IPS DF 6.9 (cell line): ENCODE measurements at places on chromosomes 3 and 15.

- no peak for DNase-seq
Observed at GRCh38 chr3:29324180-29324651, 43.3 kb downstream of the RBMS3 start.

- DNase-seq, result no peak
Observed at GRCh38 chr3:148102156-148102555, 595.5 kb upstream of the AGTR1 start.

DNA sequence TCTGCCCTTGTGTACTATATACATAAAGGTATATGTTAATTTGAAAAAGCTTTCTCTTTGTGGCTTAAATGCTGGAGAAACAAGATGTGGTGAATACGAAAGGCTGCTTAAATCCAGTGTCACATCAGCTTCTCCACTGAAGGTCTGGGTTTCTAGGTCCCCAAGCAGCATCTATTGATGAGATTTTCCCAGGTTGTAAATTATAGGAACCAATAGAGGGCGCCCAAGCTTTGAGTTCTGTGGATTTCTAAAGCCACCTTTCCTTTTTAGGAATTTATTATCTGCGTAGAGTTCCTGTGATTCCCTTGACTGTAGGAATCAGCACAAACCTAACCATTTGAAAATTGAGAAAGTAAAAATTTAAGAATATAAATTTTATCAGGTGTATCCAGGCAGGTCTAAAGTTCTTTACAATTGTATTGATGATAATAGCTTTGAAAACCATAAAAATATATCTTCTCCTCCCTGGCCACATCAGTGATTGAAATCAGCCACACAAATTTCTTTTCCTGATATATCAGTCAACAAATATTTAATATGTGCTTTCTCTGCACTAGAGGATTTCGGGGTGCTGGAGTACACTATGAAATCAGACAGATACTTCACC lies 88.3 kb upstream of the ADAMTSL3 start:
- DNase-seq, result peak; percentile 47

- DNase-seq, result no peak
Observed at GRCh38 chr15:53126144-53126543, 336.0 kb upstream of the ONECUT1 start.

DNA sequence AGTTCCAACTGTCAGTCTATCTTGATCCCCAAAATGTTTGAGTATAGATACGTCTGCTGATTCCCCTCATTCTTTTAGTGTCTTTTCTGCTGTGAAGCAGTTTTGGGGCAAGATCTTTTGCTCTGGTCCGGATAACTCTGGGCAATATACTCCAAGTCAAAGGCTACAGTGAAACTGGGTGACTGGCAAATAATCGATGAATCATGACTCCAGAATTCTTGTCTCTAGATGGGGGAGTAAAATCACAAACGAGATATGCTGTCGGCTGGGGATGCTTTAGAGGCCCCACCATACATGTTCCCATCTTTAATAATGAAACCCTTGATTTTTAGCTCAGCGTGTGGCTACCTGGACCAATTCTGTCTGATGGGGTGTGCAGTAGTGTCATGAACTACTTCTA lies 76.5 kb downstream of the KLF13 start:
- DNase-seq, result no peak

DNA sequence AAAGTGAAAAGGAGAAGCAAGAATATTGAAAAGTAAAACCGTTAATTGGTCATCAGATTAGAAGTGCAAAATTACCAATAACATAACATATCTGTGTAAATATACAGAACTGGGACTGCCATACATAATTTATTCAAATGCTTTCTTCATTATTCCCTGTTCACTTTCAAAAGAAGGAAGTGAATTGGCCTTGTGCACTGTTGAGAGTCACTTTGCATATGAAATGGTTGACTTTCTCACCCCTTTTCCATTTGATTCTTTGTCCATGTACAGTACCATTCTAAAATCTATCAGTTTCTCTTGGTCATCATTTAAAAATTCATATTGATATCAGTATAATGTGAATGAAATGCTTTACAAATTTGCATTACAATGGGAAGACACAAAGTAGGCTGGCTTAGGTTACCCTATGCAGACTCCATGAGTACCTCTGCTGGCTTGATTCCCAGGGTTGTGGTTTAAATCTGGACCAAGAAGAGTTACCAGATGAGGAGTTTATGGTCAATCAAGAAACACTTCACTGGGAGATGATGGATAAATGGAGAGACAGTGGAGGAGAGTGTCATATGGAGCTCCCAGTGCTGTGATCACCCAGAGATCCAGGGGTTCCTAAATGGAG lies 210.9 kb upstream of the TOPAZ1 start:
- no peak for DNase-seq

DNA sequence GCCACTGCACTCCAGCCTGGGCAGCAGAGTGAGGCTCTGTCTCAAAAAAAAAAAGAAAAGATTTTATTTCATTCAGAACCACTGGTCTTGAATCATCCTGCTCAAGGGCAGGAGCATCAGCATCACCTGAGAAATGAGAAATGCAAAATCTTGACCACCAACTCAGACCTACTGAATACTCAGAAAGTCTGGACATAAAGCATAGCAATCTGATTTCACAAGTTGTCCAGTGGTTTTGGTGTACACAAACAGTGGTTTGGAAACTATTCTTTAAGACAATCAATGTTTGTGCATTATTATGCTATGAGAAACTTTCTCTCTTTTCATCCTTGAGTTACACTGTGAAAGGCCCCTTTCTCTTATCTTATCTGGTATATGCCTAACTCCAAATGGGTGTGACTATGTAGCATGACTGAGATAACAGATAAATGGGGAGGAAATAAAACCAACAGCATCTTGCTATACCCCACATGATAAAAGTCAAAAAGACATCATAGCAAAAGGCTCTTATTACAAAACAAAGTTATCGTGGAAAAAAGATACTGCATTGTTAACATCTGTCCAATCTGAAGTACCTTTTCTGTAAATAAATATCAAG lies 174.2 kb upstream of the STT3B start:
- no peak for DNase-seq

- DNase-seq, result no peak
Observed at GRCh38 chr15:59644756-59645155, 12.6 kb downstream of the GTF2A2 start.

DNA sequence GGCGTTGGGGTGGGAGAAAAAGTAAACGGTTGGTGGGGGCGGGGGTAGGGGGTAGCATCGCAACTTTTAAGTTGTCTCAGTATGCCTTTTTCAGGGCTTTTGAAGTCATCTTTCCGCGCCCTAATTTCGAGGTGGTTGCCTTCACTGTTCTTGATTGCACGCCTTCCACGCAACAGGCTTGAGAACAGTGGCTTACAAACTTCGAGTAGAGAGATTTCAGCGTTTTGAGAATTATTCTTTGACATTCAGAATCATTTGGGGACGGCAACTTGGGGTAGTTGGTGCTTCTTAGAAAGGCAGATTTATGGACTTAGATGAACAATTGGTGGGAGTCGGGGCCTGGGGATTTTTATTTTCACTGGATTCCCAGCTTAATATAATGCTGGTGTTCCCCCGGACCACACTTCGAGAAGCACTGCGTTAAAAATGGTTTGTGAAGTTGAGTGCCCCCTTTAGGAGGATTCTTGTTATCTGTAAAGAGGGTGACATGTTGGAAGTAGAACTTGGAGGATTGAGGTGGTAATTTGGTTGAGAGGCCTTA lies 880 bp downstream of the PPP4R2 start:
- DNase-seq, result no peak

DNA sequence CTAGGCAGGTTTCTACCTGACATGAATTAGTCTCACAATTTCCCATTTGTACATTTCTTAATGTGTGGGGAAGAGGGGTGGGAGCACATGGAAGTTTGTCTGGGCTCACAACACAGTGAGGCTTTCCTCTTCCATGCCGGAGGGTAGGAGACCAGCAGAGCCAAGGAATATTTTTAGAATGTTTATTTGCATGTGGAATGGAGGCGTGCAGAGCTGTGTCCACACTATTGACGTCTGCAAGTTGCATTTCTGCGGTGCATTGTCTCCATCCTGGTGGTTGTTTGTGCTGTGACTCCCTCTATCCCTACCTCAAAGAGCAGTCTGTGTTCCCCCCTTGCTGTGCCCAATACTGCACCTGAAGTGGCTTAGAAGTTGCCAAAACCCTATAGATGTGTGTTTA lies 103.1 kb upstream of the LRTM1 start:
- no peak for DNase-seq

- DNase-seq, result no peak
Observed at GRCh38 chr15:35624881-35625280, 78.9 kb upstream of the DPH6 start.

DNA sequence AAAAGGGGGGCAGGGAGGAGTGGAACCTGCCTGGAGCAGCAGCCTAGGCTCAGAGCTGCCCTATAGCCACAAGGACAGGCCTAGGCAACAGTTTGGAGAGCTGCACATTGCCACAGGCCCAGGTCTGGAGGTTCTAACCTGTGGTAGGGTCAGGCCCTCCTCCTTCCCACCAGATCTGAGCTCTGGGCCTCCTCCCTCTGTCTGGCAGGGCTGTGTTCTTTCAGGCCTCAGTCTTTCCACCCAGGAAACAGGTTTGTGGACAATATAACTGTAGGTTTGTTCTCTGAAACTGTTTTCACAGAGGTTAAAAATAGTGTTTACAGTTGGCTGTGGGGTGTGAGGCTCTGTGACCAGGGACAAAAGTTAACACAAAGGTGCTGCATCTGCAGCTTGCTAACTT lies 9.0 kb upstream of the CAMKV start:
- no peak for DNase-seq

DNA sequence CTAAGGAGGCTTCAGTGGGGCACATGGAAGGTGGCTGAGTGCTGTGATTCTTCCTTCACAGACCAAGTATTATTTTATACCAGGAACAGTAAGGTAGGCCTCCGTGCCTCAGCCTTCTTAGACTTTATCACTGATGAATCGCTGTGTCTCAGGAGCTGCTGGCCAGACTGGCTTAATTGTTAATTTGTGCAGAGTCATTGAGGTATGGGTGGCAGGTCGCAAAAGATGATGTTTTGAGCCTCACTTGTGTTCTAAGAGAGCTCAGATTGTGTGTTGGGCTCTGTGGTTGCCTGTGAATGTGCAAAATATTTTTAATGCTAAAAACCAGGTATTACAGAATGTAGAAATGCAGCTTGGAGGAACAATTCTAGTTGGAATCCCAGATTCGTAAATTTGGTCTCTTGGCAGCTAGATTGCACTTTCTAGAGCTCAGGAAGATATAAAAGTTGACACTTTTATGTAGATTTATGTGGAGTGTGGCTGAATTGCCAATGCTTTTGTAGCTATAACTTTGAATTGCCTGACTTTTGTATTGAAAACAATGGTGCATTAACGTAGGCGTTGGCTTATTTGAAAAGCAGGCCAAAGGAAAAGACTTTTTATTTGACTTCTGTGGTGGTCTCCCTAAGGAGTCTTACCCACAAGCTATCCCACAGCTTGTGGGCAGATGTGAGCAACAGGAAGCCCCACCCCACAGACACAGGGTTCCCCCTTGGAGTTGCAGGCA lies 53.4 kb downstream of the LARS2 start:
- DNase-seq, result no peak

GRCh38 chr15:39287322-39288195 lies 293.3 kb upstream of the THBS1 start:
- DNase-seq, result no peak

GRCh38 chr15:33168444-33168843 lies 26.1 kb downstream of the FMN1 start:
- no peak for DNase-seq

GRCh38 chr15:71109905-71110304 lies 5.4 kb upstream of the THSD4 start:
- no peak for DNase-seq

- DNase-seq, result no peak
Observed at GRCh38 chr3:71858503-71859122, 73.7 kb upstream of the PROK2 start.

DNA sequence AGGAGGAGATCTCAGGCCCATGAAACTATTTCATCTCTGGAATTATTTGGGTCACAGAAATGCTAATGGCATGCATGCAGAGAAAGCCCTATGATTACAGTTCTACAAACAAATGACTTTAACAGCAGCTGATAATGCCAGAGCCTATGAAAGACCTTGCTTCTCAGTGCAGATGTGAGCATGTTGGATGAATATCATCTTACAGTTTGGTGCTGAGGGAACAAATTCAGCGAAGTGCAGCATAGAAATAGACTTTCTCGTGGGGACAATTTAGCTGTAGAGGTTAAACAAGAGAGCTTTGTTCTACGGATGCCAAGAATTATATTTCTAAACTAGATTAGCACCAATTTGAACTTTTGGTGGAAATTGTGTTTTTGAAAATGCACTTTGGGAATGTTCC lies 27.7 kb downstream of the PTX3 start:
- no peak for DNase-seq

- DNase-seq, result no peak
Observed at GRCh38 chr3:62098646-62099365, 274.5 kb downstream of the FEZF2 start.

GRCh38 chr3:33879540-33879939 lies 81.1 kb downstream of the PDCD6IP start:
- no peak for DNase-seq

- DNase-seq, result no peak
Observed at GRCh38 chr15:88538972-88539371, 7.5 kb downstream of the DET1 start.

DNA sequence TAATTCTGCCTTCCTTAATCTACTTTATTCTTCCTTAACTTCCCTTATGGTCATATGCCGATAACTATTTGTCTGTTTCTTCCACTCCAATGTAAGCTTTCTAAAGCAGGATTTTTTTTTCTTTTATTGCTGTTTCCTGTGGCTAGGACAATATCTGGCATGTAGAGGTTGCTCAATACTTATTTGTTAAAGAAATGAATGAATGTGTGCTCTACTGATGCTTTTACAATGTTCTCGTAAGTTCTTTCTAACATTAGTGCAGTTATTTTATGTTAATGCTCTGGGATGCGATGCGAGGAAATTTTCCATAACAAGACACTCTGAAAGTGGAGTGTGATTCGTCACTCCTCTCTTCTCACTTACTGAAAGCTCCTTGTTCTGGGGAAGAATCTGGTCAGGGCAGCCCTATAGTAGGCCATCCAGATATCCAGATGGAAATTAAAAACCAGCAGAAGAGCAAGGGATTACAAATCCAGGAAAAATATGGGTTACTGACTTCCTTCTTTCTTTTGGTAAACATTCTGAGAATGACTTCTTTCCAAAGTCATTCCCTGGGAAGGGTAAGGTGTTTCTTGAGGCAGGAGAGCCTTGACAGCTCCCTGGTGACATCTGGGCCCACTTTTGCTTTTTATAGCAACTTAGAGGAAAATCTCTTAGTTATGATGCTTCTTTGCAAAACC lies 420.4 kb downstream of the PDCD6IP start:
- DNase-seq, result no peak

GRCh38 chr15:91593653-91594052 lies 259.9 kb upstream of the SLCO3A1 start:
- no peak for DNase-seq
